ENCODE measurements at places on chromosomes 12 and 14.

- no peak for DNase-seq
Observed at GRCh38 chr12:120010661-120011230, 21.7 kb downstream of the BICDL1 start.

GRCh38 chr14:55353686-55354467 lies 57.8 kb downstream of the ATG14 start:
- DNase-seq = no peak

DNA sequence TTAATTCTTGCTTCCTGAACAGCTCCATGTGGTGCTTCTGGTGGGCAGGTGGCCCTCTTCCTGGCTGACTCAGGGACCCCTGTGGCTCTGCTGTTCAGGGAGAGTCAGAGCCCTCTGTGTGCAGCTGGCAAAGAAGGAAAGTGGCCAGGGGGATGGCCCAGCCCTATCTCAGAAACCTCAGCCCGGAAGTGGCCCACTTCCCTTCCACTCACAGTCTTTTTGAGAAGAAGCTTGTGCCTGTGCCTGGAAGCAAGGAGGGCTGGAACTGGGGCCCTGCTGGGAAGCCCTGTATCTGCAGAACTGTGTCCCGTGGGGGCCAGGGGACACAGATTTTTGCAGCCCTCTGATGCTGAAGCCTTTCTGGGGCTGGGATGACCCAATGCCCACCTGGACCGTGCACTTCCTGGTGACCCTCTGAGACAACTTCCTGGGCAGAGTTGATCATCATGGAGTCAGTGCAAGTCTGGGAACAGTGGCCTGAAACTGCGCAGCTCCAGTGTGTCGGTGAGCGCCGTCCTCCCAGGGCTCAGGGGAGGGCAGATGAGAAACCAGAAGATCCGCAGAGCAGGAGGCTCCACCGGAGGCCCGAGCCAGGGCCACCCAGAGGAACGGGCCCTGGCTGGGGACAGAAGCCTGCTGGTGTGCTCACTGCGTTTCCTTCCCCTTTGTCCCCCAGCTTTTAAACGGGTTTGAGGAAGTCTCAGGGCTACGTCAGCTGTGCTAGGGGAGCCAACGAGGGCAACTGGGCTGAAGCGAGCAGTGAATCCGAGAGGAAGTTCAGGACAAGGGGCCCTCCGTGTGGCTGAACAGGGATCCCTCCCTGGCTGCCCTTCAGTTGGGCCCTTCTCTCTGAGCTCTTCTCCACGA lies 217.4 kb upstream of the RTL1 start:
- peak; percentile 80 for DNase-seq

DNA sequence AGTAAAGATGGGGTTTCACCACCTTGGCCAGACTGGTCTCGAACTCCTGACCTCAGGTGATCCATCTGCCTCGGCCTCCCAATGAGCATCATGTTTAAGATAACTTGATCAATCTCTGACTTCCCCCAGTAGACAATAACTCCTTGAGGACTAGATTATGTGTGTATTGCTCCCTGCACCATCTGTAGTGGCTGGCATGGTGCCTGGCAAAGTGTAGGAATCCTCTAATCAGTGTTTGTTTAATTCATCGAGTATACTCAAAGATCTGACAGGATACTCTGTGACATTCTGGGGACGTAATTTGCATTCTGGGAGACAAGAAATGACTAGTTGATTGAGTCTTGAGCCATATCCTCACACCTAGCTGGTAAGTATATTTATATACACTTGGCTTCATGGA lies 873.5 kb upstream of the TMEM132C start:
- peak; percentile 58 for DNase-seq

GRCh38 chr12:45638386-45638785 lies 91.1 kb upstream of the ARID2 start:
- no peak for DNase-seq

DNA sequence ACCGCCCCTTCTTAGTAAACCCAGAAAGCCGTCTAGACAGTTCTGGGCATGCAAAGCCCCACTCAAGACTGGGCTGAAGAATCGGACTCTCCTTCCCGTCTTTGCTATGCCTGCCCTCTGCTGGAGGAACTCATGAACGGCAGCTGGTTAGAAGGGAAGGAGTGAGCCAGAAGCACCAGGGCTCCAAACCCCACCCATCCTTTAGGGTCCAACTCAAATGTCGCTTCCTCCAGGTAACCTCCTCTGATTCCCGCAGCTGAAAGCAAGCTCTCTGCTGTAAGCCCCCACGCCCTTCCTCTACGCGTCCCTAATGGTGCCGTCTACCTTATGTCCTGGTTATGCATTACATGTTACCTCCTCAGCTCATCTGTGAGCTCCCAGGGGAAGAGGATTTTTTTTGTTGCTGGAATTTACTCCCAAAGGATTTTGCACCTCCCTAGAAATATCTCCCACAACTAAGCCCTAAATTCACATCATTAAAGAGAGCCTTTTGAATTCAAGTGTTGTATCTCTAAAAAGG lies 59.0 kb upstream of the SCN8A start:
- DNase-seq = peak; percentile 88

DNA sequence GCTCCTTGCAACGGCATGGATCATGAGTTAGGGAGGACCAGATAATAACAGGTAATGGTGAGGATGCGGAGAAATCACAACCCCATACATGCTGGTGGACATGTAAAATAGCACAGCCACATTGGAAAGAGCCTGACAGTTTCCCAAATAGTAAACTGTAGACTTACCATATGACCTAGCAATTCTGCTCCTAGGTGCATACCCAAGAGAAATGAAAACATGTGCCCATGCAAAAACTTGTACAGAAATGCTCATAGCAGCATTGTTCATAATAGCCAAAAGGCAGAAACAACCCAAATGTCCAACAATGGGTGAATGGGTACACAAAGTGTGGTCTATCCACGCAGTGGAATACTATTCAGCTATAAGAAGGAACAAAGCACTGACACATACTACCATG lies 97.5 kb upstream of the VRK1 start:
- DNase-seq = no peak

DNA sequence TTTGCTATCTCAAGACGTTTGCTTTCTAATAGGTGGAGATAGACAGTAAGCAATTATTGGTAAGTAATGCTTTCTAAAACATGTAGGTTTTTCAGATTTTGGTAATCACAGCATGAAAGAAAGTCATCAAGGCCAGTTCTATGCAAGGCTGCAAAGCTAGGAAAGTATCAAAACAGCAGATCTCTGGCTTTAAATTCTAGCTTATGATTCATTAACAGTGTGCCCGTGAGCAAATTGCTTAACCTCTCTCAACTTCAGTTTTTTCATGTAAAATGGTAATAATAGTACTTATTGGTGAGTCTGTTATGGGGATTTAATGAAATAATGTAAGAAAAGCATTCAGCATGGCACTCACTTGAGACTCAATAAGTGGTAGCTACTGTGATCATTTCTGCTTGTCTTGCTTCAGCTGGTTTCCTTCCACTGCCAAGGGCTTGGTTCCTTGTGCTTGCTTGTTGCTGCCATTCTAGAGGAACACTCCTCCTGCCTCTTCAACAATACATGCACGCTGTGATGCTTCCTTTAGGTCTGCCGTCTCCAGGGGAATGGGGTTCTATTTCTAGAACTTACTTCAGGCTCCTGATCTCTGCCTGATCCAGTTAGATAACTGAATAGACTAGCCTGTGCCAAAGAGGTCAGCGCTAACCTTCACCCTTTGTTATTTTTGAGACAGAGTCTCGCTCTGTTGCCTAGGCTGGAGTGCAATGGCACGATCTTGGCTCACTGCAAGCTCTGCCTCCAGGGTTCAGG lies 88.4 kb downstream of the CAND1 start:
- no peak for DNase-seq

DNA sequence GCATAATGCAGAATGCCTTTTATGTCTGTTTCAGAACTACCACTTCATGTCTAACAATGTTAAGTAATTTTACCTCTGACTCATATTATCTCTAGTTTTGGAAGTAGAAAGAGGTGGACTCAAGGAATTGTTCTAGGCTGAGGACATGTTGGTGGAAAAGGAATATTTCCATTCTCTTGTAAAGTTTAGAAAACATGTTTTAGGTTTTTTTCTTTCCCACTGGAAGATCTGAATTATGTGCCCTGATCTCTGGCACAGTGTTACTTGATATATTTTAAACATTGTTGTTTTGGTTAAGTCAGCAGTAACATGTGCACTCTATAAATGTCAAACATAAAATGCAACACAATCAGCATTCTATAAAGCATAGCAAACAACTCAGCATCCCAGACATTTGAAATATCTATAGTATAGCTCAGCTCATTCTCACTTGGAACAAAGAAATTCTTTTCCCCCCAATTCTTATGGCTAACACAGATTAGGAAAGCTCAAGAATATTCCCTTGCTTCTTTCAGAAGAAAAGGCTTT lies 202.3 kb downstream of the STXBP6 start:
- DNase-seq = no peak

DNA sequence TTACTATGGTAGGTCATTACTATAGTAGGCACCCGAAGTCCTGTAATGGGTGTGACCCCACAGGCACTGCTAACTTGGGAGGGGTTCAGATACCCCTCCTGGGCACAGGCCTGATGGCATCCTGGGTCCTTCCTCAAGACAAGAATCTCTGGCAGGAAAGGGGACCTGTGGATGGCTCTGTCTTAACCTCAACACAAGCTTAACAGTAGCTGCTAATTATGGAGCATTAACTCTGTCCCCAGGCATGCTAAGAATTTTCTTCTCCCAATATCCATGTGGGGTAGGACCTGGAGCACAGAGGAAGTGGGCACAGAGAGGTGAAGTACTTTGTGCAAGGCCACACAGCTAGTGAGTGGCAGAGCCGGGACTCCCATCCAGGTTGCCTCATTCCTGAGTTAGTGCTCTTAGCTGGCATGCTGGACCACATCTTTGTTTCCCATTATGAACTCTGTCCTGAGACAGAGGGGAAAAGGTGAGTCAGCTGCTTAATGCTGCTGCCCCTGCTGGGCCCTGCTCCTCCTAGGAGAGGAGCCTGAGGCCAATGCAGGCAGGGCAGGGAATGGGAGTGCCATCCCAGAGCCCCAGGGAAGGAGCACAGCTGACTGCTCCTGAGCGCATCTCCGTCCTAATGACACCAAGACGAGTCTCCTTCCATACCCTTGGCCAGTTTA lies 32.1 kb downstream of the GALNT16 start:
- no peak for DNase-seq

GRCh38 chr14:87109271-87109670 lies 883.7 kb downstream of the GALC start:
- no peak for DNase-seq

DNA sequence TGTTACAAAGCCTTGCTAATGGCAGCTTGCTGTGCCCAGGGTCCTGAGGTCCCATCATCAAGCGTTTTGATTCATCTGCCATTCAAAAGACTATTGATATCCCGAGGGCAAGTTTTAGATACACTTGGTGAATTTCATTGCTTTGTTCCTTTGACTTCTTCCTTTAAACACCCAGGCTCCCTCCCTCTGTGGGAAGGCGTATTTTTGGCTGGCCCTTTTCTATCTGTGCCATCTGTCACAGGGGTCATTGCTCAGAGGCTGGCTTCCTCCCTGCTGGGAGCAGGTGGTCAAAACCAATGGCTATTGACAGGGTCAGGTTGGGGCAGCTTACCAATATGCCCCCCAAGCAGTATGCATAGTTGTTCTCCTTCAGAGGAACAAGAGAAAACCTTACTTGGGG lies 40.0 kb downstream of the SCN8A start:
- DNase-seq = no peak

DNA sequence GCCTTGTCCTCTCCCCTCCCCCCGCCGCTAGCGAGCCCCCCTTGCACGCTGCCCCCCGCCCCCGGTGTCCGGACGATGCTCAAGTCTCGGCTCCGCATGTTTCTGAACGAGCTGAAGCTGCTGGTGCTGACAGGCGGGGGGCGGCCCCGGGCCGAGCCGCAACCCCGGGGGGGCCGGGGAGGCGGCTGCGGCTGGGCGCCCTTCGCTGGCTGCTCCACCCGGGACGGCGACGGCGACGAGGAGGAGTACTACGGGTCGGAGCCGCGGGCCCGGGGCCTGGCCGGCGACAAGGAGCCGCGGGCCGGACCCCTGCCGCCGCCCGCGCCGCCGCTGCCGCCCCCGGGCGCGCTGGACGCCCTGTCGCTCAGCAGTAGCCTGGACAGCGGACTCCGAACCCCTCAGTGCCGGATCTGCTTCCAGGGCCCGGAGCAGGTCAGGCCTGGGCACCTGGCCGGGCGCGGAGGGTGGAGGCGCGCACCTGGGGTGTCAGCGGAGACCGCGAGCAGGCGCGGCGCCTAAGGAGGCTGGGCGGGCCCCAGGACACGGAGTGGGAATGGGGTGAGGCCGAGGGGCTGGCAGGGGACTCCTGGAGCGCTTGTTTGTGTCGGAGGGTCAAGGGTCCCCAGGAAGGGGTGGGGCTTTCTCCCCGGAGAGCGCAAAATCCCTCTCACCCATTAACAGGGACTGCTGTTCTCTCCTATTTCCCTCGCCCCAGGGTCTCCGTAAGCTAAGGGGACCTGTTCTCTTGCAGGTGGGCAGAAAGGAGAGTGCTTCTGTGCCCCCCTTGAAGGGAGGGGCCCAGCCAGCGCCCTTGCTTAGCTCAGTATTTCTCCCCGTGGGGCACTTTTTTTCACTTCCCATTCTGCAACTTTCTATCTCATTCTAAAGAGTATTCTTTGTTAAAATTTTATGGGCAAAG lies 810 bp downstream of the MARCHF9 start:
- DNase-seq = no peak

GRCh38 chr12:101925361-101925760 lies 48.0 kb downstream of the DRAM1 start:
- DNase-seq = peak; percentile 13

GRCh38 chr14:80136358-80136757 lies 74.9 kb downstream of the DIO2 start:
- no peak for DNase-seq

DNA sequence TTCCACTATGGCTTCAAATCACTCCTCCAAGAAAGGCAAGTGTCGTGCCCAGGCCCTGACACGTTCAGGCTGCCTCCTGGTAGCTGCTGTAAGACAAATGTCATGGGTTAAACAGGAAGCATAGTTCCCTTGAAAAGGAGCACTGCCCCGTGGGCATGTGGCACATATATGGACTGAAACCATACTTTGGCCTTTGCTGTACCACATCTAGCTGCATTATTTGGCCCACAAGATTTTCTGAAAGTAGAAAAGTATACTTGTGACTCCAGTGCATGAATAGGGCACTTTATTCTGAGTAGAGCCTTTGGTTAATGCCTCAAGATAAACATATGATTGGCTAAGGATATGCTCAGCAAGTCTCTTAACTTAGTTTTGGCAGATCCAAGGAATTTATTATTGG lies 218.7 kb upstream of the EGLN3 start:
- no peak for DNase-seq

GRCh38 chr14:91793704-91794103 lies 61.8 kb upstream of the CATSPERB start:
- DNase-seq = no peak

DNA sequence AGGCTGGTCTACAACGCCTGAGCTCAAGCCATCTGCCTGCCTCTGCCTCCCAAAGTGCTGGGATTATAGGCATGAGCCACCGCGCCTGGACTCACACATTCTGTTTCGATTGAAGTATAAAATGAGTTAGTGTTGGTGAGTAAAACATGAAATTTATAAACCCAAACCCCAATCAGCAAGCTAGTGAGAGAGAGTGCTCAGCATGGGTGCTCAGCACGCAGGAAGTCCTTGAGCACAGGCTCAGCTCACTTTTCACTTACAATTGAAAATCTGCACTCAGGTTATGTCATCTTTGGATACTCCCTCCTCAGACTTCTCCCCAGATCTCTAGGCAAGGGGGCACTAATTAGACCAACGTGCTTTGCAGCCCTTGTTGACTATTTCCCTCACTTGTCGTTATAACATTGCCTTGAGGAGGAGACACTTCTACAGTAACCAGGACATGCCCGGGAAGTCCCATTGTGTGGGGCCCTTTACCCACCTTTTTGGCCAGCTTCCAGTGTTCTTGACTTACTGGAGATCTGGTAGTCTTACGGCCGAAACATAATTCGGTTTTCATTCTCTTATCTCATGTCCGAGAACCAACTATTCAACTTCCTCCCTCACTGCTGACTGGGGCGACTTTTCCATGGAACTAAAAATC lies 68.5 kb upstream of the AMN1 start:
- no peak for DNase-seq
